ENCODE measurements at places on chromosomes 3 and 15.

DNA sequence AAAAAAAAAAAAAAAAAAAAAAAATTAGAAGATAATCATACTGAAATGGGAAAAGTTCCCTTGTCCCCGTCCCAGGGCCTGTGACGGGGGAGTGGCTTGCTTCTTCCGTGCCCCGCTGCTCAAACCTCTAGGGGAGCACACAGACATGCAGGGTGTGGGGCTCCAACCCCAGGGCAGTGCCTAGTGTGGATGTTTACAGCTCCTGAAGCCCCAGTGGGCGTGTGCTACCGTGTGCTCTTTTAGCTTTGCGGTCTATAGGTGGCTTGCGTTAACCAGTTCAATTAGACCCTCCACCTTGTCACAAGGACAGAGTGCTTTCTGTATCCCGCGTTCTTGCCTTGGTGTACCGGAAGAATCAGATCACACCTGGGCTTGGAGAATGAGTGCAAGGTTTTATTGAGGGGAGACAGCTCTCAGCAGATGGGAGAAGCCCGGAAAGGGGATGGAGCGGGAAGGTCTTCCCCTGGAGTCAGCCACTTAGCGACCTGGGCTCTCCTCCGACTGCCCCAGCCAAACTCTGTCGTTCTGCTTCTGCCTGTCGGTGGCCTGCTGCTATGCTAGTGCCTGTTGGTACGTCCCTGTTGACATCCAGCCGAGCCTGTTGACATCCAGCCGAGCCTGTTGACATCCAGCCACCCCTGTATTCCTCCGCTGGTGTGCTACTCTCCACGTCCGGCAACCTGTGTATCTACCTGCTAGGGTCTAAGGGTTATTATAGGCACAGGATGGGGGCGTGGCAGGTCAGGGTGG, 569.8 kb downstream of the VGLL3 start:
- no peak for DNase-seq

- no peak for DNase-seq
These were observed 135.4 kb downstream of the KLF13 start for GRCh38 chr15:31461911-31462480.

DNA sequence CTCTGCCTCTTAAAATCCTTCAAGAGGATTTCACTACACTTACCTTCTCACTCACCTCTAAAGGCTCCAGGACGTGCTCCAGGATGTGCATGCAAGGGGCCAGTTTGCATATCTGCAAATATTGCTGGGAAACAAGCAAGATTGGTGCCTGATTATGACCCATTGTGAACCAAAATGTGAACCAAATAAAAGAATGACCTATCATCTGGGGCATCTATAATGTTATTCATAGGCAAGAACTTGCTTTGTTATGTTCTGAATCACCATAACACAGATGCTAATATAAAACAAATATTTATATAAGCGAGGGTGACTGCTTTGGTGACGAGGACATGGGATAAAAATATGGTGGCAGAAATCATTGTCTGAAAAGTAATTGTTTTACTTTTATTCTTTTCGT, 5.5 kb downstream of the IL12A start:
- no peak for DNase-seq

GRCh38 chr3:112230033-112230432, 64.0 kb downstream of the SLC9C1 start:
- no peak for DNase-seq

GRCh38 chr3:25472153-25472552, 44.1 kb downstream of the RARB start:
- DNase-seq, result no peak

DNA sequence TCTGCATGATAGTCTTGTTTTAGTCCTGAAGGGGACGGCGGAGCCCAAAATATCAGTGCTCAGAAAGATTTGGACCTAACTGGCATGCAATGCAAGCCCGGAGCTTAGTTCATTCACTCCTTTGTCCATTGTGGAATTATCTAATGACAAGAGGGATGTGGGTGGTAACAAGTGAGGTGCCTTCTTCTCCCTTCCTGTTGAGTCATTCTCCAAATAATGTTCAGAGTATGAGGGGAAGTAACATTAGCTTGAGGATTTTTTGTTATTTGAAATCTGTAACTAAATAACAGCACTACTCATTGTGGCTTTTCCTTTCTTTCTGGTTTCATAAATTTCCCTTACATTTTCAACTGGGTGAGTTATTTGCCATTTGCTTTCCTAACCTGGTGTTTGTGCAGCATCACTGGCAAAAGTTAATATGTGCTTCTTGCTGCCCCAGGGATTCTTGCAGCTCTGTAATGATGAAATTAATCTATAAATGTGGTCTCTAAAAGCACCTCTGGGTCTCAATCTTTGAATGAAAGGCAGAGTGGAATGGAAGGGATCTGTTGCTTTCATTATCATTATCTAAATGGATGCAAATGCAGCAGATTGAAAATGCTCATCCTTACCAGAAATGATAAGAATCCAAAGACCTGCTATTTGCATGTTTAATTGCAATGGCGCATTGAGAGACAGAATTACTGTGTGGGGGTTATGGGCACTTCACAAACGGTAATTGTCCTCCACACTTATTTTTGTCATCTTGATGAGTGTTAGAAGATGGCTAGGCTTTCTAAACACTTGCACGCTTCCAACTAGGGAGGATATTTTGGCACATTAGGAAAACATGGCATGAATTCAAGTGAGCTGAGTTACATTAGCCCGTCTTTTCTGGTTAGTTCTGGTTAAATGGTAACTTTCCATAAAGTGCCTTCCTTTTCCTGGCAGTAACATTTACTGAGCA, 89.9 kb upstream of the MITF start:
- no peak for DNase-seq

- DNase-seq, result no peak
These were observed 23.7 kb downstream of the ARRDC4 start for GRCh38 chr15:97984157-97984556.

- no peak for DNase-seq
These were observed 226.3 kb downstream of the MCTP2 start for GRCh38 chr15:94457661-94458060.

GRCh38 chr15:74332011-74332410, 35.4 kb downstream of the CYP11A1 start:
- no peak for DNase-seq

DNA sequence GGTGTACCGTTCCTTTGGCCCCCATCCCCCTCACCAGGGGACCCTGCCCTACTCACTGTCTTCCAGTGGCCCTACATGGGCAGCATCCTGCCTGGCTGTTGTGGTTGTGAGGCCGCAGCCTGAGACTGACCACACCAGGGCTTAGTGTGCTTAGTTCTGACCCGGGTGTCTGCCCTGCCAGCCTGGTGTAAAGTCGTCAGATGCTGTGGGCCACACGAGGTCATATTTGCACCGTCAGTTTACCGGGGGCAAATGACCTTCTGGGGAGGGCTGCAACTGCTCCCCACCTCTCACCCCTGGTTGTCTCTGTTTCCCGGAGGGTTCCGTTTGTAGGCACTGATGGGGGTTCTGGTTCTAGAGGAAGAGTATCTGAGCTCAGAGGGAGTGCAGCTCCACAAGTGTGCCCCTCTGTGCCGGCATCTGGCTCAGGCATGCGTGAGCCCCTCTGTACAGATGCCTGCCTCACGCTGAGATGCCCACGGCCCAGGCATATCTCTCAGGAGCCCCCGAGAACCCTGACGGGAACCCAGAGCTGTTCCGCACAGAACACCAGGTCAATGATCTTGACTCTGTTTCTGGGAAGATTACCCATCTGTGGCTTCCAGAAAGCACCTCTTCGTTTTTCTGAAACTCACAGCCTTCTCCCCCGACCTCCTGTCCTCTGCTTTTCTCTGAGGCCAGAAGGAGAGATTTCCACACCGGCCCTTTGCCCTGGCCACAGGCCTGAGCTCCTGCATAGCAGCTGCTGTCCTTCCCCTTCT, 19.2 kb downstream of the KLF13 start:
- DNase-seq, result no peak

DNA sequence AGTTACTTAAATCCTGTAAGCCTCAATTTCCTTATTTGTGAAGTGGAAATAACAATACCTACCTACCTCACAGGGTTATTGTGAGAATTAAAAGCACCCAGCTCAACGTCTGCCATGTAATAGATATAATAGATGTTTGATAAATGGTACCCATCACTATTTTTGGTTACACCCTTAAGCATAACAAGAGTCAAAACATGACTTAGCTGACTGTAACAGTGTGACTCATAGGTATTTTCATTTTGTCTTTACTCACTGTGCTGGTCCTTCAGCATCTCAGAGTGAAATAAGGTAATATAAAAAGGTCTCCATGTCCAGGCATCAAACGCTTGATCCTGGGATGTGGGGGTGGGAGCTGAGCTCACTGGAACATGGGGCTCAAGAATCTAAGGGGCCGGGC, 3.1 kb downstream of the CPLX3 start:
- no peak for DNase-seq

DNA sequence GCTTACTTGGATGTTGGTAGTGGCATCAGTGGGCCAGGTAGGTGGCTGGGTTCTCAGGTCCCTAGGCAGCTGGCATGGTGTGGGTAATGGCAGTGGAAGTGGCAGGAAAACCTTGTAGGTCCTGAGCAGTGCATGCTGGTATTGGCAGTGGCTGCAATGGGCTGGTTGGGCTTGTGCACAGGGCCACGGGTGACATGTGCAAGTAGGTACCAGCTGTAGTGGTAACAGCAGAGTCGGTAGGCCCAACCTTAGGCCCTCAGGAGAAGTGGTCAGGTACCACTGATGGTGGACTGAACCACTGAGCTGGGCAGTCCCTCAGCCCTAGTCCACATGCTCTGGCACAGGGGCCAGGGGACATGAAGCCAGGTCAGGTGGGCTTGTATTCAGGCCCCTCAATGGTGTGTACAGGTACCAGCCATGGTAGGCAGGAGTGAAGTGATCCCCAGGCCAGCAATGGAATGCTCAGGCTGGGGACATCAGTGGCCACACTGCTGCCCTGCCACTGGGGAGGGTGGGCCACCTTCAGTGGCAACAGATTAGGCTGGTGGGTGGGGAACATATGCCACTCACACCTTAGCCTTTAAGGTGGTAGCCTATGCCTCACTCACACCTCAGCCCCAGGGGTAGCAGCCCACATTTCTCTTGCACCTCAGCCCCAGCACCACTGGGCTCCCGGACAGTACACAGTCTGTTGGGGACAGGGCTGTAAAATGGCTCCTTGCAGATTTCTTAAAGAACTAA, 118.1 kb downstream of the LRRK1 start:
- DNase-seq, result no peak

DNA sequence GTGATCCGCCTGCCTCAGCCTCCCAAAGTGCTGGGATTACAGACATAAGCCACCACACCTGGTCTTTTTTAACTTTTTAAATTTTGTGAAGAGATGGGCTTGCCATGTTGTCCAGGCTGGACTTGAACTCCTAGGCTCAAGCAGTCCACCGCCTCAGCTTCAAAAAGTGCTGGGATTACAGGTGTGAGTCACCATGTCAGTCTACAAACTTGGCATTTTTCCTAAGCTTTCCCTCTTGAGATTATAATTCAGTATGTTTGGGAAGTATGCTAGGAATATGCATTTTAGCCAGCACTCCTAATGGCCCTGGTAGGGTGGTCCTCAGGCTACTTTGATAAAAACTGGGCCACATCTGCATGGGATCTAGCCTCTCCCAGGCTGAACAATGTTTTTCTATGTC, 4.4 kb downstream of the WDR73 start:
- no peak for DNase-seq

DNA sequence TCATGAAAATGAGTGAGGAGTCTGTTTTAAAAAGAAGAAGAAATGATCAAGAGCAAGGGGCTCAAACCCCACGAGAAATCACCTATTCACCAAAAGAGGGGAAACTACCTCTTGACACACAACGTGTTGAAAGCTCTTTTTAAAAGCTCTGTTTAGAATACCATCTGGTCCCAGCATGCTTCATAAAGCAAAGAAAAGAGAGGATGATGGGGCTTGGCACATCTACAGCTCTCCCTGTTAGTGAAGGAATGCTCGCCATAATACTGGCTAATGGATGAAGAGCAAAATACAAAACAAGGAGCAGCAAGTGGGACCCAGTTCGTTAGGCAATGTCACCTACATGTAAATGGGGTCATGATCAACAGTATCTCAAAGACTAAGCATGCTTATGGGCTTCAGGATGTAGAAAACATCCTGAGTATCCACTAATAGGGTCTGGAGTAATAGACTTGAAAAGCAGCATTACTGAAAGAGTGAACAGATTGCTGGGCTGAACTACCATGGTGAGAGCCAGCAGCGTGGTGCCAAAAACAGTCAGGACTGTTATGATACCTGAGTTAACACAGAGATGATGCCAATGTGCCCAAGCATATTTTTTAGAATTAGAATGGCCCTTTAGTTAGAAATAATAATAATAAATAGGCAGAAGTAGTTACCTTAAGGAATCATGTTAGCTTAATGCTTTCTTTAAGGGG, 159.7 kb upstream of the POU1F1 start:
- DNase-seq, result no peak

DNA sequence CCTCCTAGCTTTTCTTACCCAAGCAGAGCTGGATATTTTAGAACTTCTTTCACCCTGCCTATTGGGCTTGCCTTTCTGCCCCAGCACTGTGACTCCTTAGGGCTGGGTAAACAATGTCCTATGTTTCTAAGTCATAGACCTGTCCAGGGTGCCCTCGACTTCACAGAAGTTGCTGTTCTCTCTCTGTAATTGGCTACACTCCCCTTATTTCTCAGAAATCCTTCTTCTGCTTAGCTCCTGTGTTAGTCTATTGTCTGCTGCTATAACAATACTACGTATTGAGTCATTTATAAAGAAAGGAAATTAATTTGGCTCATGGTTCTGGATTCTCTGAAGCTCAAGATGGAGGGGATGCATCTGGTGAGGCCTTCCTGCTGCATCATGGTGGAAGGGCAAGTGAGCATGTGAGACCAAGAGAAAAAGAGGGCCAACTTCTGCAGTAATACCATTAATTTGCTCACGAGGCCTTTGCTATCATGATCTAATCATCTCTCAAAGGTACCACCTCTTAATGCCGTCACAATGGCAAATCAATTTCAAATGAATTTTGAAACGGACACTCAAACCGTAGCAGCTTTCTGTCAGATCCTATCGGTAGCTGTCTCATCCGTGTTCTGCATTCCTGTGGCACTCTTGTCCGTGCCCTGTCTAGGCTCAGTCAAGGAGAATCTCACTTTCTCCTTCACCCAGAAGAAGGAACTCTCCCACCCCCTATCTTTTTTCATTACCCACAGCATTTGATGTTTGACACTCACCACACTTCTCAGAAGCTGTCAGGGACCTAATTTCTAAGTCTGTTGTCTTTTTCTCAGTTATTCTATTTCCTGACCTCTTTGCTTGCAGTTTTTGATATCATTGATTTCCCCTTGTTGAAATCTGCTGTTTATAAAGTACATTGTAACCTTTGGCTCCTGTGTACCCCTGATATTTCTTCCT, 22.3 kb upstream of the GPR171 start:
- no peak for DNase-seq

DNA sequence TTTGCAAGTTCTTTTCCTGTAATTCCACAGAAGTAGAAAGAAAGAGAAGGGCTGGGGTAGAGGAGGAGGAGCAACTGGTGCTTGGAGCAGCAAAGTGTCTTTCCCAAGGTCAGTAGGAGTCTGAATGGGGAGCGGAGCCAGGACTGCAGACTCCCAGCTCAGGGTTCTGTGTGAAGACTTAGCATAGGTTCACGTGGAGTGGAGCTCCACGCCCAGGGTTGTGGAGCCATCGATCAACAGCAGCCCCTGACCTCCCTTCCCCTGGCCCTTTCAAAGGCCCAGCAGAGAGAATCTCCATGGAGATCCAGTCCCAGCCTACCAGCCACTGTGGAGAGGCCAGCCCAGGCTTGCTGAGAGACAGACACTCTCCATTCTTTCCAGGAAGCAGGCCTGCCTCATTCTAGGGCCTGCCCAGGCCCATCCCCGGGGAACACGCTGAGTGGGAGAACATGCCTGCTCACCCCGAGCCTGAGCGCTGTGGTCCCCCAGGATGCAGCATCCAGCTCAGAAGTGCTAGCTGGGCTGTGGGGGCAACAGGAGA, 62.1 kb downstream of the CORO2B start:
- no peak for DNase-seq

Measured in stimulated activated CD8-positive, alpha-beta memory T cell treated with anti-CD3 and anti-CD28 coated beads, Interleukin-4, amount 100 ng/mL, for 4 hours (primary cell).